CD4-positive, alpha-beta T cell treated with Interleukin-2 at 100 ng/mL for 4 hours (primary cell): ENCODE measurements at places on chromosomes 11 and 22.

DNA sequence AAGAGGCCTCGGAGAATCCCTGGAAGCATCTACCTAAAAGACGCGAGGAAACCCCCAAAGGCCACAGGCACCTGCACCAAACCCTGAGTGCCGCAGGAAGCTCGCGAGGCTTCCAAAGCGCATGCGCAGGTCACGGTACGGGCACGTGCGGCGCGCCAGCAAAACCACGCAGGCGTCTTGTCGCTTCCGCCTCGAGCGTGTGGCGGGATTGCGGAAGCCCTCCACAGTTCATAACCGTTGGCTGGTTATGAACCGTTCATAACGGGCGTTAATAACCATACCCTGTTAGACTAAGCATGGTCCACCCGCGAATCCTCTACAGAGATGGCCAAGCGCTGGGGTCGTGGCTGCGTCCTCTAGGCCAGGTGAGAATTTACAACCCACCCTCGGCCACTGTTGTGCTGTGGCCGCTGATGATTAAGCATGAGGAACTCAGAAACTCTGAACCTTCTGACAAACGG lies 46.4 kb downstream of the MORC2 start:
- DNase-seq, result peak; percentile 86

DNA sequence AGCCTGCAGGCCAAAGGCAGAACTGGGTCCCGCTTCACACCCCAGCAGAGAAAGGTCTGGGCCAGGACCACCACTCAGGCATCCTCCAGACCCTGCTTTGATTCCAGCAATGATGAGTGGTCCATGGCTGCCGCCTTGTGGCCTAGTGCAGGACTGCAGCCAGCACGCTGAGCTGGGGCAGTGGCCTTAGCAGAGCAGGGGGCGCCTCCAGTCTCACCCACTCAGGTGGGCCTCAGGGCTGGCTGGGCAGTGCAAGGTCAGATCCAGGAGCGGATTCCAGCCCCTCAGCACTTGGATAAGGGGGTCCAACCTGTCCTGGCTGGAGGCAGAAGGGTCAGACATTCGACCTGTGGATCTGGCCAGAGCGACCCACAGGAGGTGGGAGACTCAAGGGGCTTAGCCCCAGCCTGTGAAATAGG lies 9.6 kb upstream of the PDE2A start:
- peak; percentile 65 for DNase-seq

DNA sequence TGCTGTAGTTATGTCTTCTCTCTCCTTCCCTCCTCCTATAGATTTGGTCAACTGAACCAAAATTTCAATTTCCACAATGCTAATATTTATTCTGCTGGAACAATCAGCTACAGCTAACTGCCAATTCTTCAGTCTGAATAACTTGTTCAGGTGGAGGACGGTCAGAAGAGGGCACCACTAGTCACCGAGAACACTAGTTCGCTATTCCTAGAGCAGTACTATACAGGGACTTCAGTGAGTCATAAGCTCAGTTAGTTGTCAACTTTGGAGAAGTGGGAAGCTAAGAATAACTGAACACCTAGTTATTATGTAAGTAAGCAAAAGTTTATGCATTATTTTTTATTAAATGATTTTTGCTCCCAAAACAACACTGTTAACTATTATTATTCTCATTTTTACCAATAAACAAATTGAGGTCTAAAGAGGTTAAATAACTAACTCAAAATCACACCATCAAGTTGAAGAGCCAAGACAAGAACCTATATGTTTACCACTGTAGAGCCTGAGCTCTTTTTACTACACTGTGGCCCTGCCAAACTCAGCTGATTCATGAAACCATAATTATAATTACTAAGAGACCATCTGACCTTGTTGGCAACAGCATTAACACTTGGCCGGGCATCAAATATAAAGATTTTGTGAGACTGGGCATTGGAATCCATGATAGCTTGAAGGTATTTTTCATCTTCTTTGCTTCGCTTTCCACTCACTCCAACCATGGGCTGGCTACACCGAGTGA lies 59.0 kb downstream of the CEP57 start:
- DNase-seq, result peak; percentile 27

DNA sequence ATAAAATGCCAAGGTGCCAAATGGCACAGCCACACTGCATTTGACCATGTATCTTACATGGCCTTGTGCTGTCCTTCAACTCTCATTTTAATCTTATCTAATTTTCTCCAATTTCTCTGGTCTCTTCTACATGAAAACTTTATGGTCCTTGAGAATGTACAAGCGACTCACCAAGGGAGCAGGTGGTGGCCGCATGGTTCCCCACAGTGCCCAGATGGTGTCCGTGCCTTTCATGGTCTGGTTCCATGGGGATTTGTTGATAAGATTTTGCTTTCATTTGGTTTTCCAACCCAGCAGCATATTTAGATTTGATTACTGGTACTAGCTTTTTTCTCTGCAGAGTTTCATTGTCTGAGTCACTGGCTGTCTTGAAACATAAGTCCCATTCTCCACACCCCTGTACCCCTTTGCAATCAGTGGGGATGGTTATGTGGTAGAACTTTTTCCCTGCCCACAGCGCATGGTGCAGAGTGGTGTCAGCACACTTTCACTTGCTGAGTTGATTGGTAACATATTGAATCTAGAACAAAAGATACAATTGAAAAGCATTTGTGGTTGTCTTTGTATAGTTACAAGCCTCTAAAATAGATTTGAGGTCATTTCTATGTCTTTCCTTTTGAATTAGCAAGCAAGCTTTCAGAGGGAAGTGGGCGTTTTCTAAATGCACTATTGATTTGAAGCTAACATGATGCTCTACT lies 24.1 kb downstream of the ZNRF3 start:
- no peak for DNase-seq

- peak; percentile 49 for DNase-seq
Observed at GRCh38 chr22:30802202-30803166, 107.8 kb downstream of the OSBP2 start.

DNA sequence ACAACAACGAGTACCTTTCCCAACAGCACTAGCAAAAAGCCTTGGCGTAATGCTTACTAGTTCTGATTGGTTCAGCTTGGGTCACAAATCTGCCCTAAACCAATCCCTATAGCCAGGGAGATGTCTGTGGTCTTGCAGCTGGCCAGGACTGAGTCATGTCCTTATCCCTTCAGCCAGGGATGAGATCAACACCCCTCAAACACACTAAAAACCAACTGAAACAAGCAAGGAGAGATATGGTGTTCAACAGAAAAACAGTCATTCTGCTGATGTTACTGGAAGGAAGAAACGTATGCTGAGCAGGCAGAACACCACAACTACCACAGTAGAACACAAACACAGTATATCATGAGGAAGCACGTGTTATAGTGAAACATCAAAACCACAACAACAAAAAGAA lies 375.6 kb downstream of the LARGE1 start:
- no peak for DNase-seq

DNA sequence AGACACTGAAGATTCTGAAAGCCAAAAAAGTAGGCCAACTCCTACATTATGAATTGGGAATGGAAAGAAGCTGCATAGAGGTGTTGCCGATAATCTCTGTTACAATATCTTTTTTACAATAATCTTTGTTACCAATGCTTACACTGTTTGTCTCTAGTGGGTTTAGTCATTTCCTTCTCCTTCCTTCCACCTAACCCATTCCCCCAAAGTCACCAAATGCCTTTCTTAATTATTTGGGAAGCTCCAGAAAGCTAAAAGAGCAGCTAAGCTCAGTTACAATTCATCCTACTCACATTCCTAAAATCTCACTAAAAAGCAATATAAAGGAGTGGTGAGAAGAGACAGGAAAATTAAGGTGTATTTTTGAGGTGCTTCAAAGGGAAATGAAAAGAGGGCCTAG lies 313.7 kb downstream of the SWAP70 start:
- DNase-seq, result no peak
